Common myeloid progenitor, CD34-positive (primary cell): ENCODE measurements at places on chromosomes 13 and 19.

- DNase-seq = no peak
Observed at GRCh38 chr19:23772675-23773063, 14.0 kb upstream of the ZNF681 start.

DNA sequence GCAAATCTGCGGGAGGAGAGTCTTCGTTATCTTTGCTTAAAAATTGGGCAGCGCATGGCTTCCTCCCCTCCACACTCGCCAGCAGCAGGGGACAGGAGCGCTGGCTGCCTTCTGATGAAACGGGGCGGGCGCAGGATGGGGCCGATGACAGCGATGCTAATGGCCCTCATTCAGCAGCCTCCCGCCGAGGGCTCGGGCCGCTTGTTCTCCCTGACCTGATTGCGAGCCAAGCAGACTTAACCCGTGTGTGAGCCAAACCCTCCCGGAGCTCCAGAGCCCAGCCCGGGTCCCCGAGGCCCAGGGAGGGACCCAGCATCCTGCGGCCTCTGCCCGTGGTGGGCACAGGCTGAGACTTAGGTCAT lies 90.3 kb downstream of the KDM4B start:
- no peak for DNase-seq

- peak; percentile 53 for DNase-seq
Observed at GRCh38 chr13:95677564-95678266, 776 bp downstream of the DNAJC3 start.

GRCh38 chr19:37074111-37074510 lies 4.1 kb upstream of the ZNF420 start:
- no peak for DNase-seq

DNA sequence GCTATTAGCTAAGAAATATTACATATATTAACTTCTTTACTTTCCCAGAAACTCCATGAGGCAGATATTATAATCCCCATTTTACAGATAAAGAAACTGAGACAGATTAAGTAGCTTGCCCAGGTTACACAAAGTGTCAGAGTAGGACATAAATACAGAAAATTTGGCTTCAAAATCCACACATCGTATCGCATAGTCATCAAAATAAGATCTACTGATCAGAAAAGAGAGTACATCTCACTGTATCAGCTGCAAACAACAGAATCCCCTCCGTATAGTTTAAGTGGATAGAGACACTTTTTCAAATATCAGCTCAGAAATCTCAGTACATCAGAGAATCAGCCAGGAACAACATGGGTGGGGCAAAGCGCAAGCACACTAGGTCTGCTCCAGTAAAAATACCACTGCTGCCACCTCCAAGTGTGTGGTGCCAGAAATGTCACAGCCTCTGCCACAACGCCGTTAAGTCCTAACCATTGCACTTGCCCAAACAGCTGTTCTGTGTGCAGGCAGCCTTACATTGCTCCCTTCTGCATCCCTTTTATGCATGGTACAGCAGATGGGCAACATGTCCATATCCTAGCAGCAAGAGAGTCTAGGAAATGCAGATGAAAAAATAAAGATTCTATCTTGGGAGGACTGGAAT lies 204.8 kb downstream of the KLF12 start:
- no peak for DNase-seq

DNA sequence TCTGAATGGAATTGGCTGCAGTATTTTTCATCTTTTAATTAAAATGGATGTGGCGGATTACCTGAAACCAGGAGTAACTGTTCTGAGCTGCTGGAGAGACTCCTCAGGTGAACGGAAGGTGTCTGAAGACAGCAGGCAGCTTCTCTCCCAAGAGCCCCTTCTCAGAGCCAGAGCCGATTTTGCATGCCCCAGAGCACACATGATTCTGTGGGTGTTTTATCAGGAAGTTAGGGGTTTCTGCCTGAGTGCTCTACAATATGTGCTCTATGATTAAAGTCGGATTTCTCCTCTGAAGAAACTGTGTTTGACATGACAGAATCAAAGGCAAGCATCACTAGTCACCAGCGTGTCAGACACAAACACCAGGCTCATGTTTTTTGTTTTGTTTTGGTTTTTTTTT lies 60.7 kb upstream of the MCF2L start:
- DNase-seq = no peak

- no peak for DNase-seq
Observed at GRCh38 chr13:60514891-60515290, 117.9 kb downstream of the TDRD3 start.

GRCh38 chr19:46287585-46287984 lies 9.3 kb upstream of the HIF3A start:
- no peak for DNase-seq

- peak; percentile 7 for DNase-seq
Observed at GRCh38 chr19:19105365-19106055, 32.8 kb downstream of the TMEM161A start.

DNA sequence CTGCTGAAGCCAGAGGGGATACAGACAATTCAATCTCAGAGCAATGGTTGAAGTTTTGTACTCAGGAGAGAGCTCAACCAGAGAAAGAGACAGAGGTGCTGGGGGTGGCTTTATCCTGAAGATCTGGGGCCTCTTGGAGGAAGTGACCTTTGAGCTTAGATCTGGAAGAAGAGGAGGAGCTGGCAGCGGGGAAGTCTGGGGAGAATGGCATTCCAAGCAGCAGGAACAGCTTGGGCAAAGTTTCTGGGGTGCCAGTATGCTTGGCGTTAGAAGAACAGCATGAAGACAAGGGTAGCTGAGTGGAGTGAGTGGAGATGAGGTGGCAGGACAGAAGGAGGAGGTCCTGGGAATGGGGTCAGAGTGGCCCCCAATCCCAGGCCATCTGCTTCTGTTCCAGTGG lies 11.3 kb downstream of the MAST3 start:
- no peak for DNase-seq
